Amygdala (tissue), 56 donors: ENCODE measurements at places on chromosomes 11 and 22.
A peak's percentile ranks its signal among the peaks of the same experiment; 100 is the strongest.

DNA sequence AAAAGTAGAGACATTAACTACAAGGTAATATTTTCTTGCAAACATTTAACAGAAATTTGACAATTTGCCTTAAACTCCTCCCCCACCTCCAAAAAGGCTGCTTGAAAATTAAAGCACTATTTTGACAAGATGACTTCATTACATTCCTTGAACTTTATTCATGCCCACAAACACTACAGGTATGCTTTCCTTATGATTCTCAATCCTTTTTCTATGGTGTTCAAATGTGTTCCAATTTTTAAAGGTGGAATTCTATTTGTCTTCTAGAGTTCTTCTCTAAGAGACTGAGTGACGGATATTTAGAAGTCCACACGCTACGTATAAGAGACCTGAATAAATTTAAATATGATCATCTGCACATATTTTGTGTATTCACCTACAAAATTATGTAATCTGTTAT lies 69.4 kb downstream of the MRTFA start:
- no peak for DNase-seq

DNA sequence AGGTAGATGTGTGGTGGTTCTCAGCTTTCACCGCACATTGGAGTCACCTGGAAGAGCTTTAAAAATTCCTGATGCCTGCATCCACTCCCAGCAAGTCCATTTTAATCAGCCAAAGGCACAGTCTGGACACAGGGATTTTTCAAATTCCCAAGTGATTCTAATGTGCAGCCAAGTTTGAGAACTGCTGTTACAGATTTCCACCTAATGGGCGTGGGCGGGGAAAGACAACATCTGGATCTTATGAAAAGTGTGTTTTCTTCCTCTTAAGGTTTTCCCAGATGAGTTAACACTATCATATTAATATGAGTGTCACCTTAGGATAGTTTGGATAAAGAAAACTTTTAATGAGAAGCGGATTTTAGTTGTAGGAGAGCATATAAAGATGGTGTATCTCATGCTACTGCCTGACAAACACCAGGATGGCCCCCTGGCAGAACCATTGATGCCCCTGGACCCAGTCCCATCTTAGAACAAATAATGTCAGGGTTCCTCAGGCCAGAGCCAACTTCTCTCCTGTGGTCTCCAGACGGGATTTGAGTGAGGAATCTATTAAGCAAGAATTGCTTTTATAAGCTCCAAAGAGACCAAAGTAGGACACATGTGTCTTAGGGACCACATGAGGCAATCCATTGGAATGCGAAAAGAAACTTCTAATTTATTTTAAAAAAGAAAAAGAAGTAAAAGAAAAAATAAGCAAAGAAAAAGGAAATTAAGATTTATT lies 31.9 kb downstream of the POU2AF1 start:
- no peak for DNase-seq

- no peak for DNase-seq
Measured at GRCh38 chr11:92130421-92130831, 94.2 kb upstream of the FAT3 start.

- no peak for DNase-seq
Measured at GRCh38 chr22:43114958-43115357, 4.4 kb downstream of the BIK start.

GRCh38 chr11:44752713-44753112 lies 26.0 kb downstream of the TSPAN18 start:
- DNase-seq = no peak

DNA sequence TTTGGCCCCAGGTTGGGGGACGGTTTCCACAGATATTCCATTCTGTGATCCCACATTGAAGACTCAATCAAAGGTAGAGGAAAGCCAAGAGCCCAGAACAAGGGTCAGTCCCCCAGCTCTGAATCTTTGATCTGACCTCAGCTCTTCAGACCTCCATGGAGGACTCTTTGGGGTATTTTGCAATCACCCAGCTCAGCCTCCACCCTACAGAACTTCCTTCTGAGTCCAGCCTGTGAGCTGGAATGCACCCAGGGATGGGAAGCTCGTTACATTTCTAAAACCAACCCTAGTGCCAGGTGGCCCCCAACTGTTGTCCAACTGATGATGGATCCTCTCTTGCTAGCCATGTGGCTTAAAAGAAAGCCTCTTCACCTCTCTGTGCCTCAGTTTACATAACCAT lies 335.3 kb downstream of the MN1 start:
- no peak for DNase-seq

- no peak for DNase-seq
Measured at GRCh38 chr11:64296830-64297698, 3.1 kb upstream of the CATSPERZ start.

- DNase-seq = no peak
Measured at GRCh38 chr22:39960791-39961746, 872 bp downstream of the TMA7B start.

DNA sequence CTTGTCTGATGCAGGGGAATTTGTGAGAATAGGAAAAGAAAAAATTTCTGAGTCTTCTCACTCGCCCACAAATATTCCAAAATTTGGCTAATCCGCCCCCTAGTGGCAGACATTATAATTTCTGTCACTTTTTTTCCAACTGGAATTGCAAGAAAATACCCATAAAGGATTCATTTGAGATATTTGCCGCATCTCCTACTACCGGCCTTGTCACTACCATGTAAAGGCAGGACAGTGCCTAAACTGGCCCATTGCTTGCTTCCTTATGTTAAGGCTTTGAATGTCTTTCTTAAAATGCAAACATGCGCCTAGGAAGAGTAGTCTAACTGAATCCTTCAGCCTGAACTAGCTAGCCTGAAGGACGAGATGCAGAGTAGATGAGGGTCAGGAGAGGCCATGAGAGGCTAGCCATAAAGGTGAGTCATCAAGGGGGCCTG lies 9.3 kb upstream of the CEP295 start:
- DNase-seq = no peak

- no peak for DNase-seq
Measured at GRCh38 chr11:105738986-105739795, 129.3 kb downstream of the GRIA4 start.

DNA sequence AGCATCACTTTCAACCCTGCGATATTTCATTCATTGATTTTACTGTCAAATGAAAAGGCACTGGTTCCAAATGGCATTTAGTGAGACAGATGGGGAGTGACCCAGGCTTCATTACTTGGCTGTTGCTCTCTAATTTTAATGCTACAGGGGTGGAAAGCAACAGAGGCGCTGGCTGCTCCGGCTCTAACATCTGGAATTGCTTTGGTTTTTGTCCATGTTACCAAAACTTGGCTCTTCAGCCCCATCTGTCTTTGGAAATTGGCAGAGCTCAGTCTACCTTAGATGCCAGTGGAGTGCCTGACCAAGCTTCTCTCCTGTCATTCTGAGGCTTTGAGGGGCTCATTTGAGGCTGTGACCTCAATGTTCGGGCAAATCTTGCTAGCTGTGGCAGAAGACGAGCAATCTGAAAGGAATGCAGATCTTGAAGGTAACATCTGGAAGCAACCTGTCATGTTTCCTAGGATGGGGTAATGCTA lies 409.5 kb upstream of the SYN3 start:
- no peak for DNase-seq

DNA sequence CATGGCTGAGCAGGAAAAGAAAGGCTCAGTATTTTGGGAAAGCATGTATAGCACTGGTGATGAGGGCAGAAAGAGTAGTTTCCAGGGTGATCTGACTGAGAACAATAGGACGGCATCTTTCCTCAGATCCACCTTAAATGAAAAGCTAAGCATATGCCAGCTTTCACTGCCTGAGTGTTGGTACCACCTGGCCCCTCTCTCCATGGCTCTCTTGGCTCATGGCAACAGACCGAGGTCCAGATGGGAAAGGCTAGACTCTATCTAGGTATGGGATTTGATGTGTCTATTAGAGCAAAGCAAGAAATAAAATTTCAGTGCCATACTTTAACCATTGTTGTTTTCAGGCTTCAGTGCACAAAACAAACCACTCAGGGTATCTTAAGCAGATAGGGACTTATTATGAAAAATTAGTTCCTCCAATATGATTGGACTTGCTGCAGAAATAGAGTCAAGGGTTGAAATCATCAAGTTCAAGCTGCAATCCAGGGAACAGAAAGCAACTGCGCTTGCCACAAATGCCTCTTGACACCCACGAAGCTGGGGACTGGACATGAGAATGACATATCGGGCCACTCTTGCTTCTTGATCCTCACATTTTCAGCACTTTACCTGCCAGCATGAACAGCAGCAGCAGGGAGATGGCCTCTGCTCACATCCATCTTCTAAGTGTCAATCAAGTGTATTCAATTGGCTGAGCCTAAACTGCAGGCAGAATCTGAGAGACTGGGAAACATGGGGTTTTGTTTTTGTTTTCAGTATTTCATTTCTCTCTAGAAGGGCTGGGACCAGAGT lies 64.0 kb upstream of the SNX19 start:
- DNase-seq = no peak

GRCh38 chr11:93059117-93059957 lies 89.9 kb downstream of the MTNR1B start:
- no peak for DNase-seq

DNA sequence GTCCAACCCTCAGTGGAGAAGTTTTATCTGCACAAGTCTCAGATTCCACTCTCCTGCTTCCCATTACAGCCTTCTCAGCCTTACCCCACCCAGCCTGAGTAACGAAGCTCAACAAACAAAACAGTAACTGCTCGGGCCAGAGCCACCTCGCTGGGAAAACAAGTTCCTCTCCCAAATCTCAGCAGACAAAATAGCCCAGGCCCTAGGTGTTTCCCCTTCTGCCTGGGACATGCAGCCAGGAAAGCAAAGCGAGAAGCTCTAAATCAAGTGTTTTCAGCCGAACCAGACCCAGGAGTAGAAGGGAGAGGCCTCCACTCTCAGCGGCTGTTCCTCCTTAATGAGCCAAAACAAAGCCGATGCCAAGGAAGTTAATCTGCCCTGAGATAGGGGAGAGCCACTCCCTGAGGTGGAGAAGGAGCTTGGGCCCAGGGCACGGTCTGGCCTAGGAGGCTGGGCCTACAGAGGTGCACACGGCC lies 44.0 kb downstream of the LIF start:
- no peak for DNase-seq

- no peak for DNase-seq
Measured at GRCh38 chr22:49677495-49677889, 150.2 kb downstream of the BRD1 start.

DNA sequence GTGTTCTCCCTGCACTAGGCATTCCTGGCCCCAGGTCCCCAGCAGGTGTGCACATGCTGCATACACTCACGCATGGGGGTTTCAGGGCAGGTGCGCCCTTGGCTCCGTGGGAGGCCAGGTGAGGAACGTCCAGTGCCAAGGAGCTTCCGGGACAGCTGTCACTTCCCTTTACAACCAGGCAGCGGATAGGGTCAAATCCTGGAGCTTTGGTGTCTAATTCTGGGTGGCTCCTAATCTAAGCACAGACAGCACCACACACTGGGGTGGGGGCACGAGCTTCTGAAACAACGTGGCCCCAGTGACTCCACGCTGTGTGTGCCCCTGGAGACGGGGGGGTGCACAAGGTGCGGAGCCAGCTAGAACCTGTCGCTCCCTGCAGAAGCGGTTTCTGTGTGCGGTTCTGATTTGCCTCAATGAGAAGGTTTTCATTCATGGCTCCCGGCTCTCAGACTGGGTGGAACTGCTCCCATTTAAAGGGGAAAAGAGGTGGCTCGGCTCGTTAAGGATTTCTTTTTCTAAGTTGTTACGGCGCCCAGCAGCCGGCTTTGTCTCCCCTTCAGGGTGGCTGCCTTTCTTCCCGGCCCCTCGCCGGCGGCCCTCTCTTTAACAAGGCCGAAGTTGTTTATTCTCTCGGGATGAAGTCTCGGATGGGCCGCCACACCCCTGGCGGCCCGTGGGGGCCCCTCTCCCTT lies 5.0 kb downstream of the CCND1 start:
- no peak for DNase-seq

GRCh38 chr11:131694526-131695424 lies 324.4 kb downstream of the NTM start:
- DNase-seq = peak; percentile 74

- no peak for DNase-seq
Measured at GRCh38 chr11:31233425-31233824, 136.1 kb downstream of the DCDC1 start.

- no peak for DNase-seq
Measured at GRCh38 chr22:20245577-20246367, 22.3 kb downstream of the RTN4R start.

- no peak for DNase-seq
Measured at GRCh38 chr11:9738116-9738515, 74.2 kb downstream of the SWAP70 start.

GRCh38 chr11:6225896-6226295 lies 8.5 kb downstream of the FHIP1B start:
- no peak for DNase-seq
